Caco-2 (cell line): ENCODE measurements at places on chromosomes 7 and 10. TPM values are rescaled to one million over a fixed set of nuclear protein-coding genes. Genes with fewer than 3 reads are reported as not detected.

- H3K27ac ChIP-seq: no peak overlapping the region
- no peaks in the 10 kb centered on the region for H3K27me3 ChIP-seq
- no peak overlapping the region for H3K4me3 ChIP-seq
- no peak for DNase-seq
Measured at GRCh38 chr7:40498924-40499510, 364.2 kb downstream of the SUGCT start.

GRCh38 chr7:124667312-124668153, 98.1 kb downstream of the GPR37 start:
- H3K4me3 ChIP-seq: no peak overlapping the region
- H3K27me3 ChIP-seq: no peaks in the 10 kb centered on the region
- no peaks in the 10 kb centered on the region for H3K4me1 ChIP-seq
- H3K27ac ChIP-seq: no peak overlapping the region
- DNase-seq: no peak
- H3K36me3 ChIP-seq: no peaks in the 10 kb centered on the region

- DNase-seq: peak; percentile 76
- H3K36me3 ChIP-seq: no peaks in the 10 kb centered on the region
- no peak overlapping the region for H3K4me3 ChIP-seq
- no peaks in the 10 kb centered on the region for H3K4me1 ChIP-seq
- no peak overlapping the region for H3K27ac ChIP-seq
Measured at GRCh38 chr10:23826421-23826820, 382.5 kb upstream of the KIAA1217 start.

GRCh38 chr7:29877196-29877595, 70.9 kb downstream of the WIPF3 start:
- no peaks in the 10 kb centered on the region for H3K36me3 ChIP-seq
- no peaks in the 10 kb centered on the region; the same call in 1 of the 2 replicates for H3K27me3 ChIP-seq
- no peak overlapping the region for H3K27ac ChIP-seq
- no peak for DNase-seq
- no peaks in the 10 kb centered on the region for H3K4me1 ChIP-seq
- no peak overlapping the region for H3K4me3 ChIP-seq

The KLLN gene
- 1.0 and 1.2 TPM in 2 replicates for total RNA-seq
